ENCODE measurements at places on chromosomes 2 and 18.

- no peak for DNase-seq
Observed at GRCh38 chr18:23530195-23530594, 26.9 kb downstream of the RMC1 start.

DNA sequence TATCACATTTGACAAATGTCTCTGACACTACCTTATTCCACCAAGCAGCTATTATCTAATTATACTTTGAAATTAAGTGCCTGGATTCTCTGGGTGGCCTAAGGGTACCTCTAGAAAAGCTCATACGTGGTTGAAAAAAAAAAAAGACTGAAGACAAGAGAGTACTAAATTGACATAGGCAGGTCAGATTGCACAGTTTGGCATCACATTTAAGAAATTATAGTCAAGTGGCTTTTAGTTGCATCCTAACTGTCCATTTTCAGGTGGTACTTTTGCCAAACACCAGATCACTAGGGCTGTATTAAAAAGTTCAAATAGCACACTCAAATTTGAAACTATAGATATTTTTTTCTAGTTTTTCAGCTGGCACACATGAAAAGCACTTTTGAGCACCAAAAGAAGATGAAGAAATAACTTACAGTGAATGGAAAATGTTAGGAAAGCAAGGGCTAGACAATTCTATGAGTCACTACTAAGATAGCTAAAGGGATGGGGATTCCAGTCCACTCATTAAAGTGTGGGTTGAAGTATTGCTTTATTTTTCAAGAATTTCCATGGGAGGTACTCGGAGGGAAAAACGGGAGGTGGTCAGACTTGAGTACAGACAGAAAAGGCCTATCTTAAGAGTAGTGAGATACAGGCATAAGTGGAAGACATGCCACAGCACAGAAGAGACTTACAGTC, 106.5 kb upstream of the COL5A2 start:
- no peak for DNase-seq

GRCh38 chr2:132979339-132980093, 309.5 kb upstream of the LYPD1 start:
- no peak for DNase-seq

- DNase-seq = no peak
Observed at GRCh38 chr2:16020389-16021008, 80.1 kb downstream of the MYCN start.

- DNase-seq = no peak
Observed at GRCh38 chr2:120884472-120885290, 149.0 kb downstream of the GLI2 start.

GRCh38 chr2:27082773-27083409, 3.7 kb upstream of the KHK start:
- no peak for DNase-seq

DNA sequence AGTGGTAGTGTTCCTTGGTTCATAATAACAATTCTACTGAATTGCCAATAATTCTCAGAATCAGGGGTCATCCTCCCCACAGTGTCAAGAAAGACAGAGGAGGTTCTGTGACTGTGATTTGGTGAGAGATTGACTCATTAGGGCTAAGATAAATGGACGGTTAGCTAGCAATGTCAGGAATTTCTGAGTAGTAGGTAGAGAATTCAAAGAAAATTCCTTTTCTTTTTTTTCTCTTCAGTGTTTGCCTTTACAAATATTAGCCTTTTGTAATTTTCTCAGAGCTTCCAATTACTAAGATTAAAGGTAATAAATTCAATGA, 16.8 kb upstream of the CRIM1 start:
- no peak for DNase-seq

DNA sequence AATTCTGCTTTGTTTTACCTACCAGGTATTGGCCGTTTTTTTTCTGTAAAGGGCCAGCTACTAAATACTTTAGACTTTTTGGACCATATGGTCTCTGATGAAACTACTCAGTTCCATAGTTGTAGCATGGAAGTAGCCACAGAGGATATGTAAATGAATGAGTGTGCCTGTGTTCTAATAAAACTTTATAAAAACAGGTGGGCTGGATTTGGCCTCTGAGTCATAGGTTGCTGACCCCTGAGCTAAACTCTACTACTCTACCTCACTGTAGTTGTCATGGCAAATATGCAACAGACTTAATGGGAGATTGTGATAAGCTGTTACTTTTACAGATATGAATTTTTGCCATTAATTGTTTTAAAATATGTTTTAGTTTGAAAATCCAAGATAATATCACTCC, 19.7 kb downstream of the CLIP4 start:
- DNase-seq = no peak

DNA sequence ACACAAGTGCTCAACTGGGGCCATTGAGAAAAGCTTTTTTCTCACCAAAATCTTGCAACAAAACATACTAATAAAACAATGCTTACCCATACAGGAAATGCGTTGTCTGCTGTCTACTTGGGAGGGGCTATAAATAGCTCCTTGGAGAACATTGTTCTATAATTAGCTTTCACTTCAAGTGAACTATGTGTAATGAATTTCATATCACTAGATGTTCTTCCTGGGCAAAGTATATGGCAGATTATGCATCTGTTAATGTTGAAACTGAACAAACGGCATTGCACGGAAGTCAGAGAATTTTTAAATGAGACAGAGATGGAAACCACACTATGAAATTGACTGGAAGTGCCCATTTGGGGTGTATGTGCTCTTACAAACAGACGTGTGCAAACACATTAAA, 6.4 kb upstream of the NPAS2 start:
- no peak for DNase-seq

DNA sequence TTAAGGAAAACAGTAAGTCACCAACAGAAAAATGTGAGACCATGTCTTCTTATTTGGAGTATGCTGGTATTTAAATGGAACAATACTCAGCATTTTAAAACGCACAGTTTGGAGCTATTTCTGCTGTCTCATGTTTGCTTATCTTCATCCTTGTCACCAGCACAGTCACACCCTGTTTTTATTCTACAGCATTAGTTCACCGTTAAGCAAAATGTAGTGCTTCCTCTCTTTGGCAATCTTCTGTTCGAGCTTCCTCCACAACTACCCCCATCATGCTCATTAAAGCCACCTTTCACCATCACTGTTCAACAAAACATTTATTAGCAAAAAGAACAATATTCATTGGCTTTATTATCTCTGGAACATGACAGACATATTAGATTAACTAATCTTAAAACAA, 64.0 kb downstream of the SLC40A1 start:
- DNase-seq = no peak

DNA sequence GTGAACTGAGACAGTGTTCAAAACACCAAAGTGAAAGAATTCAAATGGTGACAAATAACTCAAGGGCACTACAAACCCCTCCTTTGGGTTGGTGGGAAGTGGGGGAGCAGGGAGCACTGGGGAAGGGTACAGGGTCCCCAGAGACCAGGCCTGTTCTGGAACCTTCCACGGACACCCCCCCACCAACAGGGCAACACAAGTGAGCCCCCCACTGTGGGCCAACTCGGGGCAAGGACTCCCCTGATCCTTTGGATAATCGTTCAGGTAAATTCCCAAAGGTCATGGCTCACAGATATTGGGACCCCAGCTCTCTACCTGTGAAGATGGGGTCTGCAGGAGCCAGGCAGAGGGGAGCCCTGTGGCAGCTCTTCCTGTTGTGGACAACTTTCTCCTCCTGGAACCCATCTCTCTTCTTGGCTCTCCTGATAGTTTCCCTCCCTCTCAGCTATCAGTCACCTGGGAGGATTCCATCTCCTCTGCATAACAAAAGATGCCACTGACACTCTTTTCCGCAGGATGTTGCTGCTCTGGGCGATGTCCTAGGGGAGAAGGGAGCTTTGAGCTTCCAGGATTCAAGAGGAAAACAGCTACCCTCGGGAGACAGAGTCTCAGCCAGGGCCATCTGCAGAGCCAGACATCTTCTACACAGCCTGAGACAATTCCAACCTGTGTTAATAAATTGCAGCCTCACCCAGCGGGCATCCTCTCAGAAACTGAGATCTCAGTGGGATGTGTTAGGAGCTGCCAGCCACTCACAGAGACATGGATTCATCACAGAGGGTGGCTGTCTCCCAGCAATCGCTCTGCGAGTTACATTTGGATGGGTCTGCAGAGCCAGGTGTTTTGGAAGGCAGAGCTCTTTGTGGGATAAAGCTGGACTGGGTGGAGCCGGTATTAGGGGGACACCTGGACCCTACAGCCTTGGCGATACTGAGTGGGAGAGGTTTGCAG, 35.4 kb downstream of the MBP start:
- DNase-seq = peak; percentile 54

GRCh38 chr2:66437691-66438497, 3.0 kb downstream of the MEIS1 start:
- DNase-seq = no peak

DNA sequence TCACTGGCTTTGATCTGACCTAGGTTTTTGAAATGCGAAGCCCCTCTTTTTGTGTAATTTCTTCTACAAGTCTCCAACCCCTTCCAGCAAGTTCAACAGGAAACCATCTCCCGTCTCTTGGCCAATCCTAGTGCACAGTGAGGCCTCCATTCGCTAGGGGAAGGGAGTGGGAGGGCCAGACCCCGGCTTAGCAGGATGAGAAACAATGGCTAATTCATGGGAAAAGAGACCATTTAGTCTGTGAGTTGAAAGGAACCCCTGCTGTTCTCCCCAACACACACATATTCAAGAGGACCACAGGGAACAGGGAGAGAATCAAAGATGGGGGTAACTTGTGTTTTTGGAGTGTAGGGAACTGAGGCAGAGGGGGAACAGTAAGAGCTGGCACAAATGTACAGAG, 83.0 kb downstream of the RTN4 start:
- no peak for DNase-seq

- no peak for DNase-seq
Observed at GRCh38 chr2:64192664-64193105, 48.5 kb upstream of the PELI1 start.

DNA sequence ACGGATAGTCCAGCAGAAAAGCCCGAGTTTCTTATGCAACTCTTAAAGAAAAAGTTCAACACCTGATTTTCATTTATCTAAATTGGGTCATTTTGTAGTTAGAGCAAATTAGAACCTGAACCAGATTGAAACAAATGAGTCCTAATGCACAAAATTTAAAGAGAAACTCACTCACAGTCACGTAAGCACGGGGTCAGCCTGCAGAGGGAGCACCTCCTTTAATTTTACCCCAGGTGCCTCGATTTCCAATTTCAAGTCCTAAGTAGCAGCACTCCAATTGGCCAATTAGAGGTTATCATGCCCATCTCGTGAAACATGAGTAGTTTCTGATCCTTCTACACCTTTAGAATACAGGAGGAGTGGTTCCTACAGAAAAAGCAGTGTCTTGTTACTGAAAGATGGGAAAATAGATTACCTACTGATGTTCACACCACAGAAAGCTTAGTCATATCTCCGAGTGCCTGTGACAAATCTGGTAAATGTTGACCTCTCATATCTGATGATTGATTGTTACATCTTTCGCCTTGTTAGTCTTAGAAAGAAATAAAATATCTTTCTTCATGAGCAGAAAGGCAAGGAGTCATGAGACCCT, 1929.8 kb upstream of the LRRTM1 start:
- no peak for DNase-seq

DNA sequence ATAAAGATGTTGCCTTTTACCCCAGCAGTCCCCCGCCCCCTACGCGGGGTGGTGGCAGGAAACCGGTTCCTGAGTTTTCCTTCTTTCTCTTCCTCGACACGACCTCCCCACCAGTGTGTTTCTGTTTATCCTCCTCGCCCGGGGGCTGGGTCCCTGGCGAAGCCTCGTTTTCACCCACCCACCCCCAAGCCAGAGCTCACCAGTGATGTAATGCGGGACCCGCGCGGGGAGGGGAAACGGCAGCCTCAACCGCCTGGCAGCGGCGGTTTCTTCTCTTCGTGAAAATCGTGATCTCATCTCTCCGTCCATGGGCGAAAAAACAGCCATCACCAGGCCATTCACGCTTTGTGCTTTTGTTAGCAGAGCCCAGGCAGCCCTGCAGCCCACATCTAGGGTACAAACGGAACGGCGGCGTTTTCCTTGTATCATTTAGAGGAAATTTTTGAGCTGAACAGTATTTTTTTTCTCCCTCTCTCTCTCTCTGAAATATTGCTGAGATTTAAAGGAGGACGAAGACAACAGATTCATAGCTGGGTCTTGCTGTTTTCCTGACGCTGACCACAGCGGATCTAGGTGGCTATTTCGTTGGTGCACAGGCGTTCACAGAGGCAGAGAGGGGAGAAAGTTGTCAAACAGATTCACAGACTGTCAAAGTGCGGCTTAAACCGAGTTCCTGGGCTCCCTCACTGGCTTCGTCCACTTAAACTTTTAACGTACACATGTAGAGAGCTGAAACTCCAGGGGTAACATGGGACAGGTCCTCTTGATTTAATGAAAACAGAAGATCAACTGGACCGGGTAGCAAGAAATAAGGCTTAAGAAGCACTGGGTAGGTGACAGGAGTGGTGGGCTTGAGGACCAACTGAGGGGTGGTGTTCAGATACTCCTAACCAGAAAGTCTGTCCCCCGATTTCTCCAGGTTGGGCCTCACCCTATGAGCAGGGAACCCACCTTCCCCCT, 21.9 kb upstream of the PAX3 start:
- peak; percentile 58 for DNase-seq

GRCh38 chr2:58928391-58928790, 687.3 kb upstream of the FANCL start:
- DNase-seq = no peak

- no peak for DNase-seq
Observed at GRCh38 chr2:38202713-38203445, 126.9 kb upstream of the CYP1B1 start.

GRCh38 chr2:141878016-141878415, 252.8 kb downstream of the LRP1B start:
- no peak for DNase-seq

GRCh38 chr2:68431316-68431972, 35.6 kb downstream of the FBXO48 start:
- no peak for DNase-seq
